Fibroblast of the conjunctiva (primary cell): ENCODE measurements at places on chromosomes 3 and 15.
A peak's percentile ranks its signal among the peaks of the same experiment; 100 is the strongest.

- no peak for DNase-seq
Observed at GRCh38 chr15:78983146-78983918, 38.5 kb upstream of the CTSH start.

- DNase-seq, result peak; percentile 82
Observed at GRCh38 chr15:98800437-98801233, 152.3 kb downstream of the IGF1R start.

DNA sequence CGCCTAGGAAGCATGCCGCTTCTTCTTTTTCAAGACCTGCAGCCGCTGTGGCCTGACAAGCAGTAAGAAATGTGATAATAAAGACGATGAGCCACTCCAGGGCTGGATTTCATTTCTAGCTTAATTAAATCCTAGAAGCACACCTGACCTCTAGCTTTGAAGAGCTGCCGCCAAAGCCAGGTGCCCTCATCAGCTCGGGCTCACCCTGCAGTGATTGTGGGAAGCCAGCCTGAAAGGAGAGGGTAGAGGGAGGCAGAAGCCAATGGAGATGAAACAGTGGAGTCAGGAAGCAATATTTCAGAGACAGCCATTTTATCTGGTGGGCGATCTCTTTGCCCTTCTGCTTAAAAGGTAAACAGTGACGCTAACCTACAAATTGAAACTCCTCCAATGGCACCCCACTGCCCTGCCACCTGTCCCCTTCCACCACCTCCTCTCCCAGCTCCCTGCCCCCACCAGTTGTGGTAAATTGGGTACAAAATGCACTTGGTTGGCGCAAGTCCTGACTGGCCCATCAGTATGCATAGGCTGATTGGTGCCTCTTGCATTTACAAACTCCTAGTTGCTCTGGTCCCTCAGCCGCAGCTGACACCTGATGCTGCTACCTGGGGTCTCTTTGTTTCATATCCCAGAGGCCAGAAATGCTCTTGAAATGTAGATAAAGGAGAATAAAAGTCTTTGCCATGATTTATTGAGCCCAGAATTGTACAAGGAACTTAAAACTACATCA lies 385.3 kb downstream of the PDCD6IP start:
- DNase-seq, result no peak

DNA sequence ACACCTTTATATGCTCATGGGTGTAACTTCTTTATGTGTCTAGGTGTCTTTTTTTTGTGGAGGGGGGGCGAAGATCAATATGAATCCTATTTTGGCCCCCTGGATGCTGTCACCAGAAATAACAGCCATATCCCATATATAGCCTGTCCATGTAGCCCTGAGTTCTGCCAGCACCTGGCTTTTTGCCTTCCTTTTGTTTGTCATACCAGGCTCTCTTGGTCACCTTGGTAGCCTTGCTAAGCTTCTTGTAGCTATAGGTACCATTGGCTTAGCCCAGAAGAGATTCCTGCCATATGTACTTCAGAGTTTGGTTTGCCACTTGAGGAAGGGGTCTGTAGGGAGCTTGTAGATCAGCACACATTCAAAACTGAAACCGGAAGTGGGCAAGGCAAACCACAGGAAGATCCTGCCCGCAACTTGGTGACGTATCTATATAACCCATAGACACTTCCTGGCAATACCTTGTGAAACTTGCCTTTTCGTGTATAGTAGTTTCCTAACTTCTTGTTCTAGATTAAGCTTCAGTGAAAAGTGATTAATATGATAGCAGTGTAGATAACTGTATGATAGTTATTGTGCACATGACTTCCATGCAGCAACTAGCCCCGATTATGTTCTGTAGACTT lies 11.9 kb downstream of the RASA2 start:
- no peak for DNase-seq

- DNase-seq, result no peak
Observed at GRCh38 chr15:58908550-58909309, 24.7 kb downstream of the SLTM start.

GRCh38 chr3:55724821-55725220 lies 237.7 kb upstream of the WNT5A start:
- no peak for DNase-seq

DNA sequence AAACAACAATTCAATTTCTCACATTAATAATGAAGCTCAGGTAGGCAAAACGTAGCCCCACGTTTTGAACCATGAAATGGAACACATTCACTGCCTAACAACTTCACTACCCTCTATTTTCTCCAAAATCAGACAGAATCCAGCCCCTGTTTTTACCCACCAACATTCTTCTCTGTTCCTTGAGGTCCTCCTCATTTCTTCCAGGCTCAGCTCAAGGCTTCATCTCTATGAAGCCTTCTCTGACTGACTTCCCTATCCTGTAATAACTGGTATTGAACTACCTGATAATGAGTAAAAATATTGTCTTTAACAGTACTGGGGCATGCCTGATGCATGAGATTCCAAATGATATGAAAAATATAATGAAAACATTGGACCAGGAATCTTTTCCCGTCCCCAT lies 2.2 kb downstream of the TFRC start:
- no peak for DNase-seq

DNA sequence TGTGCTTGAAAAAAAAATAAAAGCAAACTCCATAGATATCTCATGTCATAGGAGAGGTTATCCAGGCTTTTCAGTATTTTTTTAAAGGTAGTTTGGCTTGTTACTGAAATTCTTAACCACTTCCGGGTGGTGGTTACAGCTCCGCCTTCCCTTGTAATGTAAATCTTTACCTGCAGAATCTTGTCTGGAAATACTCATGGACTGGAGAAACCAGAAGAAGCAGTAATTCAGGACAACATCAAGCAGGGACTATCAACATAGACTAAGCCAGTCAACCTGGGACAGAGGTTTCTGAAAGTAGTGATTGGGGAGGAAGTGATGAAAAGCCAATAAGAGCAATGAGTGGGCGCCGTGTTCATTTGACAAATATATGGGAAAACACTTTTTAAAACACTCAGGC lies 78.9 kb upstream of the SKOR1 start:
- DNase-seq, result no peak

GRCh38 chr15:68983961-68984481 lies 30.5 kb upstream of the NOX5 start:
- no peak for DNase-seq
